ENCODE measurements at places on chromosomes 16 and 17.
A peak's percentile ranks its signal among the peaks of the same experiment; 100 is the strongest.

DNA sequence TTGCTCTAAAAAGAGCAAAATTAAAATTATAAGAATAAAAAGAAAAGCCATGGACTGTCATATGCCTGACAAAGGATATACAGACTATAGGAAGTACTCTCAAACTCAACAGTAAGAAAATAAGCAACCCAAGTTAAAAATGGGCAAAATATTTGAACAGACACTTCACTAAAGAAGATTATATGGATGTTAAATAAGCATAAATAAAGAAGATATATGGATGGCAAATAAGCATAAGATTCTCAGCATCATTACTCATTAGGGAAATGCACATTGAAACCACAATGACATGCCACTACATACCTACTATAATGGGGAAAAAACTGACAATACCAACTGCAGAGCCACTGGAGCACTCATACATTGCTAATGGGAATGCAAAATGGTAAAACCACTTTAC lies 14.9 kb upstream of the BEAN1 start:
- DNase-seq: no peak

GRCh38 chr17:77288115-77288619 lies 147.4 kb downstream of the SEC14L1 start:
- no peak for DNase-seq

DNA sequence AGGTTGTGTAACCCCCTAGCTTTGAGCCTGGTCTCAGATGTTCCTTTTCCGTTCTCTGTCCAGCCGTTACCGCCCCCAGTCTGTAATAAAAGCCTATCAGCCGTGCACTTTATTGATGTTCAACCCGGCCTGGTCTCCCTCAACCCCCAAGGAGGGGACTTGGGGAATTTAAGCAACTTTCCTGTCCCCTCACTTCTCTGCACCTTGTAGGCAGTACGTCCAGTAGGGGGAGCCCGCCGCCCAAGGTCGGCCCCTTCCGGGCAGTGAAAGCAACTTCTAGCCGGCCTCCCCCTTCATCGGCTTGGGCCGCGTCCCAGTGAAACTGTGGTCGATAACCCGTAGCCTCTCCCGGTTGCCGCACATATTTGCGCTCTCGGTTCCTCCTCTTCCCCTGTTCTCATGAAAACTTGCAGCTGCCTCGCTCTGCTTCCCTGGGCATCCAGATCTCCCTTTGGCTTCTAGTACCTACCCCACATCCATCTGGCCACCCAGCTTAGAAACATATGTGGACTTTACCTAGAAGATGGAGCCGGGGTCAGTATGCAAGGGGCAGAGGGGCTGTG lies 7.9 kb downstream of the PNPO start:
- DNase-seq: peak; percentile 52

GRCh38 chr16:11576427-11577289 lies 10.1 kb downstream of the LITAF start:
- peak; percentile 25 for DNase-seq

- no peak for DNase-seq
Measured at GRCh38 chr17:77098884-77099545, 41.8 kb upstream of the SEC14L1 start.

DNA sequence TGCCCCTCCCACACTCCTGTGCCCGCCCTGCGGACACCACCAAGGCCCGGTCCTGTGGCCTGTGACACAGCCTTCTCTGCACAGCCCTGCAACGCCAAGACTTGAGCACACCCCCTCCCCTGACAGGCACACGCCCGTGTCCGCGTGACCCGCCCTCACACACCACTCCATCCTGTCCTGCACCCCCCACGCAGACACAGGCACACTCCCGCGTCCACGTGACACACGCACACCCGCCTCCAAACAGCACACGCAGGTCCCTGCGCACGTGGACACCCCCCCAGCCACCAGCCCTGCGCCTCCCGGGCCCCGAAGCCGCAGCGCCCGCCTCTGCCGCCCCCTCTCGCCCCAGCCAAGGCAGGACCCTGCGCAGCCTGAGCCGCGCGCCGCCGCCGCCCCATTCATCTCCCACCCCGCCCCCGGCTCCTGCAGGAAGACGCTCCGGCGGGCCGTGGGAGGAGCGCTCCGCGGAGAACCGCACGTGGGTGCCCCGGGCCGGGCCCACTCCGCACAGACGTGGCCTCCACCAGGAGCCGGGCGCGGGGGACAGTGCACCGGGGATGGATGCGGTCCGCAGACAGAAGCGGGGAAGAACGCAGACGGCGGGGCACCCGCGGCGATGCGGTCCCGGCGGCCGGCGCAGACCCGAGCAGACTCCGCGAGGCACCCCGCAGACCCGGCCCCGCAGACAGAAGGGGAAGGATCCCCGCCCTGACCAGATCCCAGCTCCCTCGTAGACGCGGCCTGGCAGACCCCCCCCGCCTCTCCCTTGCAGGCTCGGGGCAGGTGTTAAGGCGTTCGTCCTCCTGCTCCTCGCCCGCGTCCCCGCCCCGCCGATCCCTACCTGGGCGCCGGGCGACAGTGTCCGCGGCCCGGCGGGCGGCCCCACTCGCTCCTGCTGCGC lies 506 bp downstream of the CAMKK1 start:
- no peak for DNase-seq

DNA sequence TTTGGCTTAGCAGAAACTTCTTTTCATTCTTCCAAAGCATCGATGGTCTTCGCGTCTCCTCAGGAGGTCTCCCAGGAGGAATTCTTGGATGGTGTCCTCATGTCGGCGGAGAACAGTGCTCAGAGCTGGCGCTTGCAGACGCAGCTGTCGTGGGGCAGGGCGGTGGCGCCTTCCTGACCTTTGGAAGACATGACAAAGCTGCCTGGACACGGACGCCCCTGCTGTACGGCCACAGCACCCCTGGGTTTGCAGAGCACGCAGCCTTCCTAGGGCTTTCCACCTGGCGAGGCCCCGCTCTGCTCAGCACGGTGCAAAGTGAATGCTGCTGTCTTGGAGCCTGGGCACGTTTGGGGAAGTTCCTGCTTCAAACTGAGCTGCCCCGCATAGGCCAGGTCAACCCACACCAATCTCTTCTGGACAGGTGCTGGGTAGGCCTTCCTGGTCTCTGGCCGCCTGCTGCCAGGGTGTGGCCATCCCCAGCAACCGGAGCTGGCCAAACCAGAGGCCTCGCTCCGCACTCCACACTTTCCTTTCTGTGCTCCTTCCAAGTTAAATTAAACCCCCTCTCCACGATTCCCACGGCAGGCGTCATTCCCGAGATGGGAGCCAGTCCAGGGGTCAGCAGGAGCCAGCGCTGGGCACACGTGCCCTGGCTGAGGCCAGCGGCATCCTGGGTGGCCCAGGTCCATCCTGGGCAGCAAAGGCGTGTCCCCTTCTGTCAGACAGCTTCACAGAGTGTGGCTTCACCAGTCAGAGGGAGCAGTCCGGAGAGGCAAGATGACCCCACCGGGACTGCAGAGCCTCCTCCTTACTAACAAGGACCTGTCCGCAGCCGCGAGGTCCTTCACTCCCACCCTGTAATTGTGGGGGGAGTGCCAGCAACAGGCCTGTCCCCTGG lies 15.0 kb upstream of the KREMEN2 start:
- no peak for DNase-seq

- DNase-seq: no peak
Measured at GRCh38 chr16:73025151-73025855, 22.6 kb downstream of the ZFHX3 start.

- no peak for DNase-seq
Measured at GRCh38 chr17:48148854-48149786, 41.6 kb downstream of the SNX11 start.
